ENCODE measurements at places on chromosomes 6 and 20.

GRCh38 chr20:57281900-57282299, 15.5 kb upstream of the BMP7 start:
- DNase-seq: no peak

DNA sequence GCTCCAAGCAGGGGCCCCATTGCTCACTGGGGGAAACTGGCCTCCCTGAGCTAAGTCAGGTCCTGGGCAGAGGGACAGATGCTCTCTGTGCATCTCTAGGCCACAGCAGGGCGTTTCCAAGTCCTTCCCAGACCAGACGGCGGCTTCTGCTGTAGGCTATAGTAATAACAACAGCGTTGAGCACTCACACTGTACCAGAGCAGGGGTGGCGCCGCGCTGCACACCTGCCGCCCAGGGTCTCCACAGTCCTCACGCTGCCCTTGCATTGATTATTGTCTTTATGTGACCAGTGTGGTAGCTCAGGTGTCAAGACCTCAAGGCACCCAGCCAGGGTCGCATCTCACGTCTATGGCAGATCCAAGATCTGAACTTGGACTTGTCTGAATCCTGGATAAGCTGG, 14.9 kb upstream of the CCN5 start:
- no peak for DNase-seq

- DNase-seq: no peak
Measured at GRCh38 chr6:43976706-43977403, 150.4 kb downstream of the MRPL14 start.

DNA sequence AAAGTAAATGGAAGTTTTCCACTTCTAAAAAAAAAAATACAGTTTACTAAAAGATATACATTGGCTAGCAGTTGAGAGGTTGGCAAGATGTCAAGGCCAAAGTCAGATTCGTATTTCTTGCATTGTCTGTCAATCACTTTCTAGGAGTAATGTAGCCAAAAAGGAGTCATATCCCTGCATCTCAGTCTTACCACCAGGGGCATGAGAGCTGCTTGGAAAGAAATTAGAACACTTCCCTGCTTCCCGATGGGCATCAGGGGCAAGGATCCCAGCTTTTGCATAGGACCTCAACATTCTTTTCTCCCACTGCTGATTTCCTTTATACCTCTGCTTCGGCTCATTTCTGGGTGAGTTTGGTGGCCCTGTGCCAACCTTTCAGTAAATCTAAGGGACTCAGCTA, 581.0 kb upstream of the MAP3K7 start:
- DNase-seq: no peak

DNA sequence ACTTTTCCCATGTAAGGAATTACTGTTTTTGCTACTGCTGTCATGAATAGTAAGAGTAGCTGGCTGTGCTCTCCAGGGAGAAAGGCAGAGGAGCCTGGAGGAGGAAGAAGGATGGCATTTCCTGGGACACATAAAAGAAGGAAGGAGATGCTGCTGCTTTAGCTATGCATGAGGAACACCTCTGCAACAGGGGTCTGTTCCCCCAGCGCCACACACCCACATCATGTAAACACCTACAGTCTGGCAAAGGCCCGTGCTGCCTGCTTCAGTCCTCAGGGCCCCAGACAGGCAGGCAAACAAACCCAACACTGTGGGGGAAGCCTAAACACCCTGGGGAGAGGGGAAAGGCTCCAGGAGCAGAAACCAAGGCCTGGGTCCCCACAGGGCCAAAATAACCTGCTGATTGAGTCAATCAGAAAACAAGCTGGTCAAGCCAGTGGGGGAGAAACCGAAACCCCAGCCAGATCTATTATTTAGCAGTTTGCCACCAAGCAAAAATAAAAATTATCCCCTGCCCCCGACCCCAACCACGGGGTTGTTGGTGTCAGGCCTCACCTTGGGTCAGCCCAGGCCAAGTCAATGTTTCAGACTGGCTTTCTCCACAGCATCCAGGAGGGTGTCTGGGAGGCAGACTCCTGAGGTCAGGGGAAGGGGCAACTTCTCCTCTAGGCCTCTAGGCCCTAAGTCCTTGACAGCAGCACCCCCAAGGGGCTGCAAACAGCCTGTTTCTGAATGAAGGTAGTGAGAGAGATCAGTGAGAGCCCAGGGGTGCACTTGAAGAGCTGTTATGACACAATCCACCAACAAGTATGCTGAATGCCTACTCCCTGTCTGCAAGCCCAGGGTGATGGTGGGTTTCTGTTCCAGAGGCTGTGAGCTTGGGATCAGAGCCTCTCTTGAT, 34.6 kb upstream of the SCUBE3 start:
- DNase-seq: no peak

DNA sequence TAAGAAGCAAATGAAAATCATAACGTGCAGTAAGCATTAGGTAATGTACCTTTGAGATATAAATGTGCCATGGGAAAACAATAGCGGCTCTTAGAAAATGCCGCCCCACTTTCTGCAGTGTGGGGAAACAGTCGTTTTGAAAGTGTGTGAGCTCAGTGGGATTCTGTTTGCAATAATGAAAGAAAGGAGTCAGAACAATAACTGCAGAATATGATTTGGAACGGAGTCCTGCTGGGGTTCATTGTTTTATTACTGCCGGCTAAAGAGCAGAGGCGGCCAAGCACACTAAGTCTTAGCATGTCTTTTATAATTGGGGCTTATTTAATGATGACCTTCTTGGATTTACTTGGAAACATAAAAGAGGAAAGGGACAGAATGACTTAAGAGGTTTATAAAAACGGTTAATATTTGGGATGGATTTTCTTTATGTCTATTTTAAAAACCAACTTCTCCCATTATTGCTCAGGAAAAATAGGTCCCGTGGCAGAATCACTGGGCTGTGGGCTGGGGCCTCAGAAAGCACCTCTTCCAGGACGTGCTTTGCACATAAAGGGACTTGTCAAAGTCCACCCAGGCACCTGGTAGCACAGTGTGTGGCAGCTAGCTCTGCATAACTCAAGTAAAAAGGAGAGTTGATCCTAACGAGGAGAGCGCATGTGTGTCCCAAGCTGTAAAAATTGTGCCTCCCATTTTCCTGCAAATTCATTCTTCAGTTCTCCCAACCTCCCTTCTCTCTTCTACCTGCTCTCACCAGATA, 44.0 kb upstream of the SLC22A16 start:
- DNase-seq: no peak

DNA sequence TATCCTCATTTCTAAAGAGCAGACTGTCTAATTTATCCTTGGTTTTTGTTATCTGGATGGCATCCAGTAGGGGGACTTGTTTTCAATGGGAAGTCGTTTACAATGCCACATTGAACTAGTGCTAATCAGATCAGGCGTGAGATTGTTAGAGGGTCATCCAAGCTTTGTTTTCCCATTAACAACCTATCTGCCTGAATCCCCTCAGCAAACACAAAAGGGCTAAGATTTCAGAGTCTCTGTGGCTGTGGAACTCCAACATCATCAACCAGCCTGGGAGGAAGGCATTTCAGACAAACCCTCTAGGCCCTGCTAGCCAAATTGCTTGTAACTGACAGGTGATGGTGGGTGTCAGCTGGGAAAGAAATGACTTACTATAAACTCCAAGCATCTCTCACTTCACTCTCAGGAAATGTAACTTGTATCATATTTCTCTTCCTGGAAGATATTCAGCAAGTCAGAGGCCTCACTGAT, 47.7 kb downstream of the COL19A1 start:
- DNase-seq: no peak

GRCh38 chr6:39224011-39224410, 5.3 kb downstream of the KCNK5 start:
- DNase-seq: no peak

DNA sequence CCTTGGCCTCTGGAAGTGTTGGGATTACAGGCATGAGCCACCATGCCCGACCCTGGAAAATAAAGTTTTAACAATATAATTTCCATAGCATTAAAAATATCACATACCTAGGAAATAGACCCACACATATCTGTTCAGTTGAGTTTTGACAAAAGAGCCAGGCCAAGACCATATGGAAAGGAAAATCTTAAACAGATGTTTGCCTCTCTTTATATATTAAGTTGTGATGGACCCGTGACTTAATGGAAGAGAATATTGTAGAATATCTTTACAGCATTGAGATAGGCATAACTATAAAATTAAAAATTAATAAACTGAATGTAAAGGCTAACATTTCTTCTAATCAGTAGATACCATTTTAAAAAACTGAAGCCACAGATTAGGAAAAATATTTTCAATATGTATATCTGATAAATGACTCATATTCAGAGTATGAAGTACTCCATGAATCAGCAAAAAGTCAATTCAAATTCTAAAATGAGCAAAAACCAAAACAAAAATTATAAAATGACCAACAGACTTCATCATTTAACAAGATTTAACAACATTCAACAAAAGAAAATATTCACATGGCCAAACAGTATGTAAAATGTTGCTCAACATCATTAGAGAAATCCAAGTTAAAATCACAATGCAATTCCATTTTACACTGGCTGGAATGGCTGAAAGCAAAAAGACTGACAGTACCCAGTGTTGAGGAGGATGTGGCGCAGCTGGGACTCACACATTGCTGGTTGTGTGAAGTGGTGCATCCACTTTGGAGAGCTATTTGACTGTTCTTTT, 43.3 kb downstream of the GTF2H5 start:
- DNase-seq: no peak

GRCh38 chr6:147108259-147108910, 95.8 kb upstream of the STXBP5 start:
- no peak for DNase-seq

DNA sequence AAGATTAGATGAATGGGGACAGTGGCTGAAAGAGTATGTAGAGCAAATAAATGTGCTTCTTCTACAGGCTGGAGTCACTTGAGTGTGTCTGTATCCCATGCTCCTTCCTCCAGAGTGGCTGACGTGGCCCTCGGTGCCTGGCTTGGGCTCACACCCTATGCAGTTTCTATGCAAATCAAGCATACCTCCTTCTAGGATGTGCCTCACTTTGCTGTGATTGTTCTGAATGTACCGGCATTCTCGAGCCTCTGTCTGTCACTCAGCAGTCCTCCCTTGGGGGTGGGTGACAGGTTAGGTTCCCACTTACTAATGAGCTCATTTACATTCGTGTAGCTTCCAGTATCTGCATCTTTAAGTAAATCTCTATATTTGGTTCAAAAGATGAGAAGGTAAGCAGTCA, 55.1 kb upstream of the HDDC2 start:
- no peak for DNase-seq

- peak; percentile 53 for DNase-seq
Measured at GRCh38 chr6:167588181-167588919, 238.4 kb upstream of the AFDN start.

- DNase-seq: no peak
Measured at GRCh38 chr6:36039112-36039511, 11.5 kb downstream of the MAPK14 start.

- no peak for DNase-seq
Measured at GRCh38 chr20:56423211-56423610, 11.2 kb downstream of the CASS4 start.

DNA sequence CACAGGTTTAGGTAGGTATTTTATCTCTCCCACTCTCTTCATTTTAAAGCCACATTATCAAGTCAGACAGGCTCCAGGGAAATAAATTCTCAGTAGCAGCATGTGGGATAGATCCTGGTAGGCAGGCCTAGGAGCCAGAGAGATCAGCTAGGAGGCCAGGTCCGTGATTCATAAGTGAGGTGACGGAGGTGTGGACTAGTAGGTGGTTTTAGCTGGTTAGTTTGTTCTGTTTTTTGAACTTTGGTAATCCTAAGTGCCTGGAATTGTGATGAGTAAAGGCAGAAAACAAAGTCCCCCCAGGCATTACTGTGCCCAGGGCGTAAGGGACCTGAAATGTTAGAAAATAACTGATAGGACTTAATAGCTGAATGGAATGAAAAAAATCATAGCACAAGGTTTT, 53.6 kb upstream of the E2F3 start:
- no peak for DNase-seq

- DNase-seq: no peak
Measured at GRCh38 chr20:37651932-37652331, 41.9 kb upstream of the CTNNBL1 start.

- DNase-seq: no peak
Measured at GRCh38 chr20:32024683-32025295, 14.6 kb downstream of the CCM2L start.

DNA sequence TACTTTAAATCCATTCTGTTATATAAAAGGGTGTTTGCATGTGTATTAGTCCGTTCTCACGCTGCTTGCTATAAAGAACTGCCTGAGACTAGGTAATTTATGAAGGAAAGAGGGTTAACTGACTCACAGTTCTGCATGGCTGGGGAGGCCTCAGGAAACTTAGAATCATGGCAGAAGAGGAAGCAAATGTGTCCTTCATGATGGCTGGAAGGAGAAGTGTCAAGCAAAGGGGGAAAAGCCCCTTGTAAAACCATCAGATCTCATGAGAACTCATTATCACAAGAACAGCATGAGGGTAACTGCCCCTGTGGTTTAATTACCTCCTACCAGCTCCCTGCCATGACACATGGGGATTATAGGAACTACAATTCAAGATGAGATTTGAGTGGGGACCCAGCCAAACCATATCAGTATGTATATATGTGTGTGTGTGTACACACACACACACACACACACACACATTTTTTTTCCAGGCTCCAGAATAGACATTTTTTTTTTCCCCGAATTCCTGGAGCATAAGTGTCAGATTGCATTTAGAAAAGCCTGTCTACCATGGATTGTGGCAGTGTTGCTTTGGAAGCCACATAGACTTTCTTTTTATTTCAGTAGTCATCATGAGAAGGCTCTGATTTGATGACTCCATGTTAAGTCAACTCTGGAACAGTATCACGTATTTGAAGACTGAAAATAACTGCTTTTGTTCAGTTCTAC, 31.5 kb downstream of the KDM1B start:
- DNase-seq: no peak

GRCh38 chr6:82436740-82437139, 73.1 kb downstream of the TPBG start:
- DNase-seq: no peak

DNA sequence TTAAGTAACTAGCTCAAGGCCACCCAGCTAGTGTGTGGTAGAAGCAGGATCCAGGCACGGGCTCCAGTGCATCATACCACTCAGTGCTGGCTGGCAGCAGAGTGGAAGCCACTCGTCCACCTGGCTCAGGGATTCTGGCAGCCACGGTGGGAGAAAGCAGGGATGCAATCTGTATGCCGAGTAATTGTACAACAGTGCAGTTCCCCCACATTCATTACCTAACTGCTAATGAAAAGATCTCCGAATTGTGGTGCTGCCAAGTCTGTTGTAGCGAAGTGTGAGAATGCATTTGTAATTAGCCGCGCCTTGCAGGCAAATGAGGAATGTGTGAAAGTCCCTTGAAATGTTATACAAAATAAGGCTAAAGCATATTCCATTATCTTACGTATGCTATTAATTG, 29.0 kb downstream of the KCNG1 start:
- DNase-seq: no peak

DNA sequence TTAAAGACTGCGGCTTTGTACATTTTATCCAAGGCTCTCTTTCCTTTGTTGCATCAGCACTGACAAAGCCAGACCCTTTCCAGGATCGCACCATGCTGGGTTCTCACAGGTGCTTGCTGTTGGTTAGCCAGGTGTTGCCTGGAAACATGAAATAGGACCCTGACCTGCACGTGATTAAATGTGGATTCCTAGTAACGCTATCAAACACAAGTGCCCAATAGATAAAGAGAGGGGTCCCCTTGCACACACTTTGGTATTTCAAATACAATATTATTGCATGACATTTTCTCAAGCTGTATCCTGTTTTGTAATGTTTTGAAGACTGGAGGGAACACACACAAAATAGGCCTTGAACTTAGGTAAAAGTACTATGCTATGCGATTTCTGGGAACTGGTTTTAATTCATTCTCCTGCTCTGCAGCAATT, 73.3 kb downstream of the AKAP12 start:
- DNase-seq: no peak
